ENCODE measurements at places on chromosomes 7 and 10. TPM values are rescaled to one million over a fixed set of nuclear protein-coding genes. Genes with fewer than 3 reads are reported as not detected.

DNA sequence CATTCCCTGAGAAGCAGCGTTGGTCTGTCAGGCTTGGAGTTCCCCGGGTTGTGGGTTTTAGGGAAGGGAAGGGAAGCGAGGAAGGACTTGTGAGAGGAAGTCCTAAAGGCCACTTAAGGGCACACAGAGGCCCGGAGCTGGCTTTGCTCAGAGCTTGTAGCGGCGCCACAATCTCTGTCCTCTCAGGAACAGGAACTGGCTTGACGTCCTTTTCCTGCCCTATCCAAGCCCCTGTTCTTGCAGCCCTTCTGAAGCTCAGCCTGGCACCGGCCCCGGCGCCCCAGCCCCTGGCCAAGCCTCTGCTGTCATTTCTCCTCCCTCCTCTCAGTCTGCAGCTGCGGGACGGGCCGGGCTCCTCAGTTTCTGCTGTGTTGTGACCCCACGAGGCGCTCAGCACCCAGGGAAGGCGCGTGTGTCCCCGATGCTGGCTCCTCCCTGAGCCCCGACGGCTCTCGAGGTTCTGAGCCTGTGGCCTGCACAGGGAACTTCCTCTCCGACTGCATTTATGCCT lies at the start of gene GIMAP8:
Gene GIMAP8, plus strand, starts transcription at position 140 of the 511 bp plus-strand sequence. CDS start 16,069 bp downstream, outside the sequence.
- H3K27ac ChIP-seq = peak within 1 kb of the TSS; percentile 65
- no peak for DNase-seq
- H3K4me3 ChIP-seq = peak within 1 kb of the TSS; percentile 20
- no peaks in the 10 kb centered on the region for H3K36me3 ChIP-seq
- no peaks in the 10 kb centered on the region for H3K27me3 ChIP-seq

SFRP4 gene
- total RNA-seq = 64.4 TPM

FGFR2 gene
- 27.4 TPM for total RNA-seq

- no peak for DNase-seq
- H3K4me3 ChIP-seq = no peak overlapping the region
- no peak overlapping the region for H3K27ac ChIP-seq
- no peaks in the 10 kb centered on the region for H3K27me3 ChIP-seq
Observed at GRCh38 chr7:130322615-130323014, 22.0 kb upstream of the CPA5 start.

DNA sequence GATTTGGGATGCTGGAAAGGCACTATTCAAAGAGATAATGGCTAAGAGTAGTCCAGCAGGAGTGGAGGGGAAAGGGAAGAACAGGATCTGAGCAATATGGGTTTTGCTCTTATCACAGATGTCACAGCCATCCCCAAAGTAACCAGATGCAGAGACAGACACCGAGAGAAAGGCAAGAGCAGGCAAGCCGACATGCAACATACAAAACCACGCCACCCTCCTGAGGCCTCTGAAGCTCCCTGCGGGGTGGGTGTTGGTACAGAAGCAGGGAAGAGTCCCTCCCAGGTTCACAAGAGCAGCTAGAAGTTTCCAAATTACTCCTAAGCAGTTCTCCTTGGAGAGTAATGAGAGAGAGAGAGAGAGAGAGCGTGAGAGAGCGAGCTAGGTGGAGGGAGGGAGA lies 10.8 kb upstream of the C10orf53 start:
- H3K27ac ChIP-seq = no peak overlapping the region
- no peak overlapping the region for H3K4me3 ChIP-seq
- H3K36me3 ChIP-seq = no peaks in the 10 kb centered on the region
- H3K27me3 ChIP-seq = no peaks in the 10 kb centered on the region
- H3K4me1 ChIP-seq = no peaks in the 10 kb centered on the region

- no peak overlapping the region for H3K4me3 ChIP-seq
- no peak for DNase-seq
- no peaks in the 10 kb centered on the region for H3K4me1 ChIP-seq
- H3K27ac ChIP-seq = no peak overlapping the region
- no peaks in the 10 kb centered on the region for H3K36me3 ChIP-seq
- no peaks in the 10 kb centered on the region for H3K27me3 ChIP-seq
Observed at GRCh38 chr7:22173685-22174573, 183.0 kb downstream of the RAPGEF5 start.

OPN1SW gene
- not detected for total RNA-seq

DNA sequence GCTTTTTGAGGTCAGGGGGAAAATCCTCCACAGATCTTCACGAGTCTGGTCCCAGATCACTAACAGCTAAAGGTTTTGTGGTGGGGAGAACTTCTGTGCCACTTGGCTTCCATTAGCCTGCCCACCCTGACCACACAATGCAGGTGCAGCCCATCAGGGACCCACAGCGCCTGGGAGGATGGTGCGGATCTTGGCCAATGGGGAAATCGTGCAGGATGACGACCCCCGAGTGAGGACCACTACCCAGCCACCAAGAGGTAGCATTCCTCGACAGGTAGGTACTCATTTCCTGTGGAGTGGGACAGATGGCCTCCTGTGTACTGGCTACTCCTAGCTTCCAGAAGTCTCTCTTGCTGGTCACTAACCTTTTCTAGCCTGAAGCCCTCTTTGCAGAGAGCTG lies 1.5 kb downstream of the FAM241B start:
- no peaks in the 10 kb centered on the region for H3K36me3 ChIP-seq
- peaks cover 7% of the 10 kb centered on the region for H3K4me1 ChIP-seq
- no peaks in the 10 kb centered on the region for H3K27me3 ChIP-seq
- H3K4me3 ChIP-seq = no peak overlapping the region
- H3K27ac ChIP-seq = no peak overlapping the region
- DNase-seq = no peak

DNA sequence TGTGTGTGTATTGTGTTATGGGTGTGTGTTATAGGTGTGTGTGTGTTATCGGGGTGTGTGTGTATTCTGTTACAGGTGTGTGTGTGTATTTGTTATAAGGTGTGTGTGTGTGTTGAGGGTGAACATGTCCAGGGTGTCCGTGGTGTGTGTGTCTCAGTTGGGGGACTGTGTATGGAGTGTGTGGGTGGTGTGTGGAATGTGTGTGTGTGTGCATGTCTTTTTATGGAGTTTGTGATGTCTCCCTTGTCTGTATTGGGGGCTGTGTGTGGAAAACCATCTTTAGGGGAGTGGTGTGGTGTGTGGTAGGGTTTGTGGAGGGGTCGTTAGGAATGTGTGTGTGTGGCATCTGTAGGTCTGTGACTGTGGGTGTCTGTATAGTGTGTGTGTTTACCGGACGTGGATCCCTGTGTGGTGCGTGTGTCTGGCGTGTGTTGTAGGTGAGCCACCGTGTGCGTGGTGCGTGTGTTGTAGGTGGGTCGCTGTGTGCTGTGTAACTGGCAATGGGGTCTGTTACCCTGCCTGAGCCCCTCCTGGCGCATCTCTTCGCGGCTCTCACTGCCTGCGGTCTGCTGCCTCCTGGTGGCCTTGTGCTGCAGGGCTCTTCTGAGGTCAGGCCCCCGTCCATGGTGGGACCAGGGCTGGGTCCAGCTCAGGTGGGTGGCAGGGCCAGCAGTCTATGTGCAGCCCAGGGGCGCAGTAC lies 61.7 kb downstream of the PALD1 start:
- no peaks in the 10 kb centered on the region for H3K36me3 ChIP-seq
- no peaks in the 10 kb centered on the region for H3K4me1 ChIP-seq
- no peak overlapping the region for H3K4me3 ChIP-seq
- H3K27ac ChIP-seq = no peak overlapping the region
- DNase-seq = no peak
- no peaks in the 10 kb centered on the region for H3K27me3 ChIP-seq

GIMAP2 gene
- total RNA-seq = 59.7 TPM

- H3K4me1 ChIP-seq = no peaks in the 10 kb centered on the region
- no peaks in the 10 kb centered on the region for H3K36me3 ChIP-seq
- H3K27me3 ChIP-seq = no peaks in the 10 kb centered on the region
- DNase-seq = peak; percentile 78
Observed at GRCh38 chr7:151251689-151252560, 3.4 kb upstream of the SMARCD3 start.

DNA sequence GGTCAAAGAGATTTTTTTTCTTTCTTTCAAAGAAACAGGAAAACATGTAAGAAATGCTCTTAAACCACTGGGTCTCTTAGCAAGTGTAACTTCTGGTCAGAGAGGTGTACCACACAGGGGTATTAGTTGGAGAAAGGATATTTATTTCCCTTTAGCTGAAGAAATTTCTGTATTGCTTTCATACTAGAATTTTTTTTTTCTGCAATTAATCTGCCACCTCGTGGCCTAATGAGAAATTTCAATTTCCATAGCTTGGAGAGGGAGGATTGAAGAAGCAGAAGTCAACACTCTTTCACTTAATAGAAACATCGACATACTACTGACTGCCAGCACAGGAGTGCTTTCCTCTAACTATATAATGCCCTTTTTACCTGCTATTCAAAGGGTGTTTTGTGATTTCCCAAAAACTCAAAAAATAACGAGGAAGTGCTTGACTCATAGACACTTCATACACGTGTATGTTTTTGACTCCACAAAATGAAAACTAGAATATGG lies 177.6 kb upstream of the NAMPT start:
- H3K4me3 ChIP-seq = no peak overlapping the region
- H3K36me3 ChIP-seq = no peaks in the 10 kb centered on the region
- DNase-seq = no peak
- no peaks in the 10 kb centered on the region for H3K27me3 ChIP-seq

STRIP2 gene
- not detected for total RNA-seq

ABHD11 gene
- total RNA-seq = 14.1 TPM
